Left renal pelvis (tissue), 4 donors: ENCODE measurements at places on chromosomes 11 and 22. TPM values are rescaled to one million over a fixed set of nuclear protein-coding genes. Genes with fewer than 3 reads are reported as not detected.

The PANX2 gene
- polyA plus RNA-seq, result 0.54 TPM

DNA sequence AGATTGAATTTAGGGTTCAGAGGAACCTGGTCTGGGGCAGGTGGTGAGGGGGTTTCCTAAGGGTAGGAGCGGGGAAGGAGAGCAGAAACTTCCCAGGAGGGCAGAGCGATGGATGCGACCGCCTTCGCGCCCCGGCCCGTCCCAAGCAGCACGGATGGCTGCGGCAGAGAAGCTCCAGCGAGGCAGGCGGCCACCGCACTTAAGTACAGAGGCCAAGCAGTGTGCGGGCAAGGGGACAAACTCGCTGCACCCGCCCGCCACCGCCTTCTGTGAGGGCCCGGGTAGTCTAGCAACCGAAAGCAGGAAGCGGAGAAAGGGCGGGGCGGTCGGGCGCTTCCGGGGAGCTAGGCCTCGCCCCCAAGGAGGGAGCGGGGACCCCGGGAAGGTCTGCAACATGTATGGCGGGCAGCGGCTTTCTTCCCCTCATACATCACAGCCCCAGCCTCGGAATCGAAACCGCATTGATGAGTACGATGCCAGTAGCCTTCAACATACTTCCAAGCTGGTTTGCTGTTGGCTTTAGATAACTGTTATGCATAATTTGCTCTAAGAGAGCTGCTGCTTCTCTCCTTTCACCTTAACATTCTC lies at the start of gene AGBL2:
Gene AGBL2, minus strand, starts transcription at position 288 of the 588 bp plus-strand sequence. CDS start 719 bp downstream, outside the sequence.
- DNase-seq, result peak; percentile 24

DNA sequence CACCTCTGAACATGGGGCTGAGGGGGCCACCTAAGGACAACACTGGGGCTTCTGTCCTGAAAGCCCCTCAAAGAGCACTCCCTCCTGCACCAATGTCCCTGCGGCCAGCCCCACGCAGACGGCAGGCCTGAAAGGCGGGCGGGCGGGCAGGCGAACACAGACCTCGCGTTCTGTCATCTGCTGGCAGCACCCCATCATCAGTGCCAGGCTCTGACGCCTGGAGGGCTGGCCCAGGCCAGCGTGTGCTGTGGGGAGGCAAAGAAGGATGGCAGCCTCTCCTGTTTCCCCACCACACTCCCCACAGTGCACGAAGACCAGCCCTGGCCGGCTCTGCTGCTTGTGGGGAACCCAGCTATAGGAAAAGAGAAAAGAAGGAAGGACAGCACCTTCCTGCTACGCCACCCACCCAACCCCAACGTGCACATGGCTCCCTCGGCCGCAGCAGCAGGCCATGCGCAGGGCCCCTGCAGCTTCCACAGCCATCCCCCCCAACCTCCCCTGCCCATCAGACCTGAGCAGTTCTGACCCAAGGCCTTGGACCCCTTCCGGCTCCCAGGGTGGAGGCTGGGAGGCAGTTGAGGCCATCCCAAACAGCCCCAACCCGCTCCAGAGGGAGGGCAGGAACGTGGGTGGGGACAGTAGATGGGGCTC lies 3.5 kb downstream of the SBF1 start:
- no peak for DNase-seq

The OR52H1 gene
- not detected for polyA plus RNA-seq

GRCh38 chr11:115170133-115170815 lies 333.9 kb downstream of the CADM1 start:
- DNase-seq, result no peak

DNA sequence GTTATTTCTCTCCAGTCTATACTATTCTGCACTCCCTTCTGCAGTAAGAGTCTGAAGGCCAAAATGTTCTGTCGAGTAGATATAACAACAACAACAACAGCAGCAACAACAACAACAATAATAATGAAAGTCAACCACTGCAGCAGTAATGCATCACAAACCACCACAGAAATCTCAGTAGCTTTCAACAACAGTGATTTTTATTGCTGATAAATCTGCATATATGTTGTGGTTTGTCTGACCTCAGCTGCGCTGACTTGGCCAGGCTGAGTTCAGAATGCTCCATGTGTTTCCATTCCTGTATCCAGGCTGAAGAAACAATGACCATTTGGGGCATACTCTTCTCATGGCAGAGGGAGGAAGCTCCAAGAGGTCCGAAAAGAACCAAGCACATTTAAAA lies 32.3 kb upstream of the CYP2R1 start:
- no peak for DNase-seq

GRCh38 chr22:20424932-20425565 lies 12.6 kb downstream of the SCARF2 start:
- no peak for DNase-seq

The BBOX1 gene
- 31.7 TPM for polyA plus RNA-seq

GRCh38 chr11:6626971-6627761 lies 7.9 kb upstream of the TPP1 start:
- DNase-seq, result no peak

- DNase-seq, result no peak
Observed at GRCh38 chr11:72245263-72245816, 1.4 kb upstream of the PHOX2A start.

GRCh38 chr11:62588966-62589637 lies 2.2 kb downstream of the TUT1 start:
- DNase-seq, result no peak

DNA sequence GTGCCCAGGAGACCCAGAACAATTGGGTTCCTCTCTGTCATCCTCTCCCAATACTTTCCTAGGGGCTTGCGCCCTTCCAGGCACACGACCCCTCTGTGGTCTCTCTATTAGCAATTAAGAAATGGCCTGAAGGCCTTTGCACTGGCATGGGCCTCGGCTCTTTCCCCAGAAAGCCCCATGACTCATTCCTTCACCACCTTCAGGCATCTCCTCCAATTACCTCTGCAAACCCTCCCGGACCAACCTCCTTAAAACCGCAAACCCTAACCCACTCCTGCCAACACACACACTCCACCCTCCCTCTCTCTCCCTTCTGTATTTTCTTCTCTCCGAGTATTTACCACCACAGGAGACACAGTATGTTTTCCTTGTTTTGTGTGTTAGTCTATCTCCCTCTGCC lies 36.7 kb downstream of the LARGE1 start:
- no peak for DNase-seq

DNA sequence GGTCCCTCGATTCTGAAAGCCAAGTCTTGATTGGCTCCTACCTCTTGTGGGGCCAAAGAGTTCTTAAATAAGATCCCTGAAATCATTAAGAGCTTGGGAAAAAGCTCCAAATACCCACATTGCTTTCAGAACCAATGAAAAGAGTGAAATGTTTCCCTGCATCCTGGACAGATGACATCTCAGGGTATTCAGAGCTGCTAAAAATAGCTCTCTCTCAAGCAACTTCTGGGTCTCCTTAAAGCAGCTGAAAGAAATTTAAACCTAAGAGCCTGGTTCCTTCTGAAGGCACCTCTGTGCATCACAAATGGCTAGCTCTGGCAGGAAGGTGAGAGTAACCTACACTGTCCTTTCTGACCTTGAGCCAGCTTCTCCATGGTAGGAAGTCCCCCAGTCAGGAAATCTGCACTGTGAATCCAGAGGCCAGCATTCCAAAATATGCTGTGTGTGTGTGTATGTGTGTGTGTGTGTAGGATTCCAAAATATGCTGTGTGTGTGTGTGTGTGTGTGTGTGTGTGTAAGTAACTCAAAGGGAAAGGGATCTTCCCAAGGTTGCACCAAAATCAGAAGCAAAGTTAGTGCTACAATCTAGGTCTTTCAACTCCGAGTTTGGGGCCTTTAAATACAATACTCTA lies 50.1 kb downstream of the RELT start:
- DNase-seq, result no peak

DNA sequence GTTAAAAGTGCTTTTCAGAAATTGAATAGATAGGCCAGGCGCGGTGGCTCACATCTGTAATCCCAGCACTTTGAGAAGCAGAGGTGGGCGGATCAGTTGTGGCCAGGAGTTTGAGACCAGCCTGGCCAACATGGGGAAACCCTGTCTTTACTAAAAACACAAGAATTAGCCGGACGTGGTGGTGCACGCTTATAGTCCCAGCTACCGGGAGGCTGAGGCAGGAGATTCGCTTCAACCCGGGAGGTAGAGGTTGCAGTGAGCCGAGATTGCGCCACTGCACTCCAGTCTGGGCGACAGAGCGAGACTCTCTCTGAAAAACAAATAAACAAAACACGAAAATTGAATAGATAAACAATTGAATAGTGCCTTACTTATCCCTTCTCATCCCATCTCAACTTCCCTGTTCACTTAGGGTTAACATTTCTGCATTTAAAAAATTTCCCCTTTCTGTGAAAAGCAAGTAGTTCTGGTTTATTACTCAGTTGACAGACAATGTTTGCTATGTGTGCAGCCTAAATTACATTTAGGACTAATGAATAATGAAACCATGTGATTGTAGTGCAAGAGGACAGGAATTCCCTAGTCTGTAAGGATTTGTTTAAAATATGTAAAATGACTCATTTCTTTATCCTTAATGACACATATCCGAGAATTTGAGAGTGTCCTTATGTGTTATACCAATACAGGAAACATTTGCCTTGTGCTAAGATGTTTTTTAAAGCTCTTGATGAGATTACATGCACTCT lies 6.0 kb downstream of the RNF169 start:
- DNase-seq, result no peak

The ZFTA gene
- polyA plus RNA-seq, result 41.2 TPM

GRCh38 chr11:11982975-11983374 lies 25.5 kb downstream of the DKK3 start:
- DNase-seq, result no peak

- no peak for DNase-seq
Observed at GRCh38 chr11:57217053-57217452, 20.0 kb downstream of the APLNR start.

- DNase-seq, result no peak
Observed at GRCh38 chr11:921921-922678, 3.6 kb upstream of the AP2A2 start.

DNA sequence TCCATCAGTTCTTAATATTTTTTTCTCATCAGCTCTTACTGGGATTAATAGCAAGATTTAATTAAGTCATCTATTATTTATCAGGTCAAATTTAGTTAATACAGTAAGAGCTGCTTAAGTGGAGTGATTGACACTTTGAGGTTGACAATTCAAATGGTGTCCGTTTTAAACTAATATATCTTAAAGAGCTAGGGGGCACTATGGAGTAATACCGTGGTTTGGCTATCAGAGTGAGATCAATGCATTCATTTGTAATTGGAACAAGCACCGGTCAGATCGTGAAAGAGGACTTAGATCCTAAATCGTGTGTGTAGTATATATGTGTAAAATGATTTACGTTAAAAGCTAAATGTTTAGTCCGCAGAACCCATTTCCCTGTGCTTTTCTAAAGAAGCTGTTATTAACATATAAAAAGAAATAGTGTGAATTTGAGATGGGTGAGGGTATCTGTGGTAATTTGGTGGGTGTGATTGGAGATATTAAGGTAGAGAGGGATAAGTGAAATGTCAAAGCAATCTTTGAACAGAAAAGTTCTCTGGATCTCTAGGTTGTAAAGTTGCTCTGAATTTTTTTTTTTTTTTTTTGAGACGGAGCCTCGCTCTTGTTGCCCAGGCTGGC lies 2.3 kb downstream of the SIK2 start:
- no peak for DNase-seq

DNA sequence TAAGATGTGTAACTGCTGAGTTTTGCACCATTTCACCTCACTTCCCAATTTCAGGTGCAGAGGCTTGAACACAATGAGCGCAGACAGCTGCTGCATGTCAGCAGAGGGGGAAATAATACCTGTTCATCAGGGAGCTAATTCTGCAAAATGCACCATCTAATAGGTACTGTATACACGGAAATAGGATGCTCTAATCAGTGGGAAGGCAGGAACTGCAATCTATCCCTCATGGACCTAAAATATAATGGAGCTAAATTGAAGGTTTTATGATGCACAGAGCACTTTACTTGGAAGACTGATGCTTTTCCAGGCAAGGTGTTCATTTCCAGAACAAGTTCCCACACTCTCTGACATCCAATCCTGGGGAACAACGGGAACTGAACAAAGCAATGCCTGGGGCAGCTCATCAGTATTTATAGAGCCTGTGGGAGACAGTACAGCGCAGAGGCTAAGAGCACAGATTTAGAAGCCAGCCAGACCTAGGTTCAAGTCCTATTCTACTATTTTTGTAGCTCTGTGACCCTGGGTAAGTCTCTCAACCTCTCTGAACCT lies 78.5 kb downstream of the TENM4 start:
- no peak for DNase-seq

DNA sequence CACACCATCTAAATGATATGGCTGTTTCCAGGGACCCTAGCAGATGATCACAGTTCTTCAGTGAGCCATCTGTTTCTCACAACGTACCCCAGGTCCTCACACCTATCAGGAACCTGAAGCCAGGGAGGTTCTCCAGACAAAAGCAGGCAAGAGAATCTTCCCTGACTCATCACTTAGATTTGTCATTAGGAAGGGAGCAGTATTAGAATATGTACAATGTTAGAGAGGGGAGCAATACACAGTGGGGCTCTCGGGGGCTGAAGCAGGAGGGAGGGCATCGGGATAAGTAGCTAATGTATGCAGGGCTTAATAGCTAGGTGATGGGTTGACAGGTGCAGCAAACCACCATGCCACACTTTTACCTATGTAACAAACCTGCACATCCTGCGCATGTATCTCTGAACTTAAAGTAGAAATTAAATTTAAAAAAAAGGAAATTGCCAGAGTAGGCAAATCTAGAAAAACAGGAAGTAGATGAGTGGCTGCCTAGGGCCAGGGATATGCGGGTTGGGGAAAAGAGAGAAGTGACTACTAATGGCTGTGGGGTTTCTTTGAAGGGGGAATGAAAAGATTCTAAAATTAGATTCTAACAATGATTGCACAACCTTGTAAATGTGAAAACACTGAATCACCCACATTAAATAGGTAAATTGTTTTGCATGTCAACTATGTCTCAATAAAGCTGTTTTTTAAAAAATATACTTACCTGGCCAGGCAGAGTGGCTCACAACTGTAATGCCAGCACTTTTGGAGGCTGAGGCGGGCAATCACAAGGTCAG lies 14.4 kb downstream of the C22orf42 start:
- no peak for DNase-seq

GRCh38 chr11:125724125-125724524 lies 22.0 kb upstream of the PATE1 start:
- DNase-seq, result no peak

The TRAF6 gene
- 12.4 TPM for polyA plus RNA-seq

The YPEL4 gene
- polyA plus RNA-seq, result 1.5 TPM

The KIF18A gene
- polyA plus RNA-seq, result 11.3 TPM

- DNase-seq, result no peak
Observed at GRCh38 chr22:23685205-23685784, 5.5 kb upstream of the RGL4 start.

DNA sequence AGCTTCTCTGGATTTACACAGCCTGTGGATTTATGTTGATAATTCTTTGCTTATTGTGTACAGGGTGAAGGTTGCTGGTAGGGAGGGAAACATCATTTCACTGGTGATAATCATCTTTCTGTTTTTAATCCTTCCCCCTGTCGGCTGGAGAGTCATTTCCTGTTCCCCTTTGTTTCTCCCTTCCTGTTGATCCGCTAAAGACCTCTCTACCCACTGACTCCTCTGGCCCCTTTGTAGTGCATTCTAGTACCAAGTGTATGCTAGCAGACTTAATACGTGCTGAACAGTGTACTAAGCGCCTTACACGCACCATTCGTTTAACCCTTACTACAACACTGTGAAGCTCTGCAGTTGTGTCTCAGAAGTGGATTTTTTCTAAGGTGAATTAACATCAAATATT lies 19.0 kb upstream of the OR9Q1 start:
- DNase-seq, result no peak

The SPDYC gene
- polyA plus RNA-seq, result not detected
